ENCODE measurements at places on chromosomes 1 and 21.

DNA sequence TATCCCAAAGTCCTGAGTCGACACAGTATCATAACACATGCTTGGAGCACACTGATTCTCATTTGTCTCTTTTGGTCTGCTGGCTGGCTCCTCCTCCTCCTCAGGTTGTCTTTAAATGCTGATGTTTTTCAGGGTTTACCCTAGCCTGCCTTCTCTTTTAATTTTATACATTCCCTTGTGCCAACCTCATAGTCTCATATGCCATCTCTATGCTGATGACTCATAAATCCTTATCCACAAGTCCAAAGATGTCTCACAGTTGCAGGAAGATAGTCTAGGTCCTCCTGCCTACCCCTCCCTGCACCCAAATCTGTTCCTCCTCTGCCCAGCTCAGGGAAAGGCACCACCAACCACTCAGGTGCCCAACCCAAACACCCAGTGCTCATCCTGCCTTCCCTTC, 108.3 kb downstream of the SIPA1L2 start:
- no peak for DNase-seq

GRCh38 chr1:173666646-173667045, 3.0 kb downstream of the ANKRD45 start:
- DNase-seq = no peak

- no peak for DNase-seq
Observed at GRCh38 chr1:58539553-58539952, 7.0 kb downstream of the OMA1 start.

DNA sequence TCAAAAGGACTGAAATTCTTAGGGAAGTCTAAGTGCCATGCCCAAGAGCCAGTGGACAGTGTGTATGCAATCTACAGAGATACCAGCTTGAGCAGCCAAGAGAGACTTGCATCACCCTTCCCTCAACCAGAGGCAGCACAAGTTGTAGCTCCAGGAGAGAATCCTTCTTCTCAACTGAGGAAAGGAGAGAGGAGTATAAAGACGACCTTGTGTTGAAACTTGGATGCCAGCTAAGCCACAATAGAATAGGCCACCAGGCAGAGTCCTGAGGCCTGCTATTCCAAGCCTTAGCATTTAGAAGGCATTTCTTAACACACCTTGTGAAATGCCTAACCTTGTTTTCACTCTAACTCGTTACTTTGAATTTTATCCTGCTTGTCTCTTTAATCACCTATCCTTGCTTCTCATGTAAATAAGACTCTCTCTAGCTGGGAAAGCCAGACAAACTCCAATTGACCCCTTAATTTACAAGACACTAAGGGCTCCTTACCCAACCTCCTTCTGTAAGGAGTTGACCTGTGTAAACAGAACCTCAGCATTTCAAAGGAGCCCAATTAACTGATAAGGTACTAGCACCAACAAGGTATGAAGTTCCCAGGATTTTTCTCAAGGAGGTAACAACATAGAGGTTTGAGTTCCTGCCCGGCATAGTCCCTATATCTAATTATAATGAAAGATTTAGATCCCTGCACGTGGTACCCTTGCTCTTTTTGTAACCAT, 738.8 kb downstream of the AMY1C start:
- DNase-seq = no peak

All from activated T-helper 2 cell treated with anti-CD3 and anti-CD28 coated beads, Interferon-gamma antibody, Interleukin-2, Interleukin-4, amounts not matched to agents 10 μg/mL and 5 μg/mL and 100 μg/mL, durations not matched to agents 14 hours and 24 hours and 36 hours (primary cell).